ENCODE measurements at places on chromosomes 3 and 15. TPM values are rescaled to one million over a fixed set of nuclear protein-coding genes. Genes with fewer than 3 reads are reported as not detected.
A peak's percentile ranks its signal among the peaks of the same experiment; 100 is the strongest.

DNA sequence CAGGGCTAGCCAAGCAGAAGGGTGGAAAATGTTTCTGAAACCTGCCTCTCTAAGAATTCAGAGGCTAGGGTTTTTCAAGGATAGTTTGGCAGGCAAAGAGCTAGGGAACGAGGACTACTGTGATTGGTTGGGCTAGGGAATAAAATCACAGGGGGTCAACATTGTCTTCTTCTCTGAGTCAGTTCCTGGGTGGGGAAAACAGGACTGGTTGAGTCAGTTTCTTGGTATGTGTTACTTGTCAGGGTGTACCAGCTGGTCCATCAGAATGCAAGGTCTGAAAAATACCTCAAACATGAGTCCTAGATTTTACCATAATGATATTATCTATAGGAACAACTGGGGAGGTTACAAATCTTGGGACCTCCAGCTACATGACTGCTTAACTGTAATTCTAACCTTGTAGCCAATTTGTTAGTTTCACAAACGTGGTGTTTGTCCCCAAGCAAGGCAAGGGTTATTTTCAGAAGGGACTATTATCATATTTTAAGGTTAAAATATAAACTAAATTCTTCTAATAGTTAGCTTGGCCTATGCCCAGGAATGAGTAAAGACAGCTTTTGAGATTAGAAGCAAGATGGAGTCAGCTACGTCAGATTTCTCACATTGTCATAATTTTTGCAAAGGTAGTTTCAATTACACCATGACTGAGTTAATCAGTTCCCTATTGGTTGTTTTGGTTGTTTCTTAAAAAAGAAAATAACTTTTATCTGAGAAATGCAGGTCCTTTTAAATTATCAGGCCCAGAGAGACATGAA lies 231.5 kb downstream of the ALCAM start:
- DNase-seq = peak; percentile 78

DNA sequence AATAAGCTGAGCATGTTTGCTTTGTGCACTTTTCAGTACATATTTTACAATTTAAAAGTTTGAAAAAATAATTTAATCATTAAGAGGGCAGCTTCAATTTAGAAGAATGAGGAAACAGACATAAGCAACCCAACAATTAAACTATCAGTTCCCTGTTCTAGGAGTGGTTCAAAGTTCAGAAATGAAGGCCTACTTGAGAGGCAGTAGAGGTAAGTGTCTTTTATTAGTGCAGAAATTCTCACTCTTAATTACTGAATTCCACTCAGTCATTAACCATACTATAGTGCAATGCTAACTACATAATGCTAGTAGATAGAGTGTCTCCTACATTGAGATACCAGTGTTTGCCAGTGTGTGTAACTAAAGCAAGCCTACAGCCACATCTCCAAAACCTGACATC lies 73.1 kb downstream of the TNIK start:
- DNase-seq = no peak

DNA sequence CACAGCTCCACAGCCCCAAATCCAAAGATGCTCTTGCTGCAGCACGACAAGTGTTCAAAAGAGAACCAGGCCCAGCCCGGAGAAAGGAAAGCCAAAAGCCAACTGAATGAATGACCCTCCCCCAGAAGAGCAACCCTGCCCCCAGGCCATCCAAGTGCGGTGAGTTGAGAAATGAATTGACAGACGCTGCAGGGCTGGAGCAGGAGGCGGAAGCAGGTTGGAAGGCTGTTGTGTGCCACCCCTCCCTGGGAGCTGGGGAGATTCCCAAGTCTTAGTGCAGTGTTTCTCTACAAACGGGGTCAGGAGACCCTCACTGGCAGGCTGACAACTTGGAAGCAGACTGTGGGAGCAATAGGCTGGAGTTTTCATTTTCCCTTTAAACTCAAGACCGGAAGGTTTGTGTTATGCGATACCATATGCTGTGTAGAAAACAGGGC lies 3.5 kb upstream of the SPTBN5 start:
- no peak for DNase-seq

GRCh38 chr3:8610951-8611350 lies 33.6 kb downstream of the SSUH2 start:
- DNase-seq = no peak

GRCh38 chr3:31210068-31210645 lies 315.7 kb upstream of the GADL1 start:
- DNase-seq = no peak

Gene COL6A6
- not detected for total RNA-seq

Gene ECE2
- total RNA-seq = not detected

Gene GLDN
- total RNA-seq = not detected

Gene ESYT3
- total RNA-seq = 0.31 TPM

Gene UROC1
- not detected for total RNA-seq

Measured in A673 (cell line).